ENCODE measurements at places on chromosomes 3 and 15. TPM values are rescaled to one million over a fixed set of nuclear protein-coding genes. Genes with fewer than 3 reads are reported as not detected.

The CHP1 gene
- 71.2 TPM for total RNA-seq

The TFRC gene
- 99.2 TPM for total RNA-seq

The CP gene
- total RNA-seq = 47.8 TPM

The ANKRD63 gene
- not detected for total RNA-seq

The PLSCR2 gene
- total RNA-seq = not detected

The GPR27 gene
- total RNA-seq = 9.1 TPM

The GHSR gene
- total RNA-seq = not detected

The CHRNA7 gene
- total RNA-seq = 6.1 TPM

The ATP10A gene
- 5.9 TPM for total RNA-seq

The CCR9 gene
- not detected for total RNA-seq

The PLAAT1 gene
- total RNA-seq = 4.5 TPM

The ARL14 gene
- not detected for total RNA-seq

The ECE2 gene
- total RNA-seq = 2.0 TPM

The DNAJA4 gene
- 30.6 TPM for total RNA-seq

Measured in camera-type eye (tissue), 1 donor.